ENCODE measurements at places on chromosomes 7 and 10.

GRCh38 chr10:103044942-103045489 lies 126.9 kb downstream of the CNNM2 start:
- peak; percentile 75 for DNase-seq

DNA sequence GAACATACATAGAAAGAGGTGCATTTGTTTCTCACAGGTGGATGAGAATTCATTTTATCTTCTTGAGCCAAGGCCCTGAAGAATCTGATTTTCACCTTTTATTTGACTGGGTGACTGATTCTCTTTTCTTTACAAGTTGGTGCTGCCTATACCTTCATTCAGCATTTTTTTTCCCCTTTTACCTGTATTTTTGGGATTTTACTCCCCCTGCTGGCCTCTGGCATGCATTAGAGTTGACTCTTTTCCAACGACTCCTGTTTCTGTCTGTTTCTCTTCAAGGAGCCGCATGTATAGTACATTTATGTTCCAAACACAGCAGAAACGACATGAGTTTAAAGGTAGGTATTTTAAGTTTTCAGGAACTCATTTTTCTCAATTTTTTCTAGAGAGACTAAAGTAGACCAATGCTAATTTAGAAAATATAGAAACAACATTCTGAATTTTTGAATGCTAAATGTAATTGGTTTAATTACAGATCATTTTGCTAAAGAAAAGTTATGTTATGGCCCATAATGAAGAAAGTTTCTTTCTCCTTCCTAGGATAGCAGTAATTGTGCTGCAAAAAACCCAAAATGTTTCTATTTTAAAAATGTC lies 149.8 kb upstream of the HDAC9 start:
- DNase-seq = peak; percentile 78

GRCh38 chr10:74922921-74923320 lies 96.5 kb downstream of the KAT6B start:
- DNase-seq = no peak

DNA sequence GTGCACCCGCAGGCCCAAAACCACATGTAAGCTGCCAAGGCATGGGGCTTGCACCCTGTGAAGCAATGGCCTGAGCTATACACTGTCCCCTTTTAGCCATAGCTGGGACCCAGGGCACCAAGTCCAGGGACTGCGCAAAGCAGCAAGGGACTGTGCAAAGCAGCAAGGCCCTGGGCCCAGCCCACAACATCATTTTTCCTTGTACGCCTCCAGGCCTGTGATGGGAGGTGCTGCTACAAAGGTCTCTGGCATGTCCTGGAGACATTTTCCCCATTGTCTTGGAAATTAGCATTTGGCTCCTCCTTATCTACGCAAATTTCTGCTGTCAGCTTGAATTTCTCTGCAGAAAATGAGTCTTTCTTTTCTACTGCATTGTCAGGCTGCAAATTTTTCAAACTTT lies 24.8 kb downstream of the ARHGAP19 start:
- no peak for DNase-seq

DNA sequence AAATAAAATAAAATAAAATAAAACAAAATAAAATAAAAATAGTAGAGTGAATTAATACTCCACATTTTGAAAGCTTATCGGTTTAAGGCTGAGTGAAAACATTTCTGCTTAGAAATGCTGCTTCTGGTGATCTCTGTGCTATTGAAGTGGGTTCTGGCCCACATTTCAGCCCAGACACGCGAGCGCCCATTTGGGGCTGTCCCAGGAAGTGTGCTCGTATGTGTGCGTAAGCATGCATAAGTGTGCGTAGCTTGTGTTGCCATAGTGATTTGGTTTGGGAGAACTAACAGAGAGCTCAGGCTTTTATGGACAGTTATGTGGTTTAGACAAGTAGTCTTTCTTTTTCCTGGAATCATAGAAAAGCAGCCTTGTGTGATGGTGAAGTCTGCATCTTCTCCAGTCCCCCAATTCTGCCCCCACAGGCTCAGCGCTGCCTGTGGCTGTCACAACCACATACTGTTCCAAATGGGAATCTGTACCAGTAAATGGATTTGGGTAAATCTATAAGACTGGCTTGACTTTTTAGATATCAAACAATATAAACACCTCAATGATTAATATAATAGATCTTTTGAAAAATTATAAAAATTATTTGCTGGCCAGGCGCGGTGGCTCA lies 29.8 kb upstream of the PURB start:
- DNase-seq = peak; percentile 24

DNA sequence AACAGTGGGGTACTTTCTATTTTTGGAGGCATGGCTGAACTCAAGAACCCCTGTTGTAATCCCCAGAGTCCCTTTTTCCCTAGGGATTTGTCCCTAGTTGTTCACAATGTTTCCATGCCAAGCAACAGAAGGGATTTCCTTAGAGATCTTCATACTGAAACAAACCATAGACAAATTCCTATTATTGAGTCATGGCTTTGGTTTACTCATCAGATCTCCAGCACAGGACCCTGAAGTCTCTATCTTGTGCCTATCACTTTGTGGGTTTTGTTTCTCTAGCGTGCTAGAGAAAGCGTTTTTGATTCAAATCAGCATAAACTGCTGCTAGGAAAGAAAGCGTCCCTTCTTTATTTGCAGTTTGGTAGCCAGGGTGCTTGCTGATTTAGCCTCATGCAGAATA lies 165.0 kb downstream of the BAMBI start:
- no peak for DNase-seq

- DNase-seq = no peak
Observed at GRCh38 chr10:122116331-122116730, 127.4 kb downstream of the TACC2 start.

GRCh38 chr10:71398976-71399375 lies 2.3 kb downstream of the CDH23 start:
- DNase-seq = no peak

- no peak for DNase-seq
Observed at GRCh38 chr10:31126593-31126992, 94.9 kb upstream of the ZNF438 start.

DNA sequence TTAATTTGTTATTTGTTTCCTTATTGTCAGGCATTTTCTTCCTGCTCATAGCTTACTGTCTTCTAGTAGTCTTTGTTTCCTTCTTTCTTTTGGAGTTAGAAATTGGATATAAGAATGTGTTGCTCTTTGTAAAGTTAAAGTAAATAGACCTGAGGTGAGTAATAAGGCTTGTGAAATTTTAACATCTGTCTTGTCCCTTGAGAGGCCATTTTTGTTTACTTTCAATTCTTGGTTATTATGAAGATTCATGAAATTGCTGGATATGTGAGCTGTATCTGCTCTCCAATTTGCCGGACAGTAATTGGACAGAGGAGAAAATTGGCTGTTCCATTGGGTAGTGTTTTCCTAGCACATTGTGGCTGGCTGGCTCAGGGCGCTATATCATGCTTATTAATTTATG lies 260.7 kb downstream of the EXOC4 start:
- DNase-seq = peak; percentile 39

Measured in muscle of leg (tissue), 16 donors.